Fibroblast of skin of back (primary cell): ENCODE measurements at places on chromosomes 6 and 20.

- DNase-seq: no peak
Observed at GRCh38 chr20:59823030-59823423, 110.4 kb downstream of the SYCP2 start.

DNA sequence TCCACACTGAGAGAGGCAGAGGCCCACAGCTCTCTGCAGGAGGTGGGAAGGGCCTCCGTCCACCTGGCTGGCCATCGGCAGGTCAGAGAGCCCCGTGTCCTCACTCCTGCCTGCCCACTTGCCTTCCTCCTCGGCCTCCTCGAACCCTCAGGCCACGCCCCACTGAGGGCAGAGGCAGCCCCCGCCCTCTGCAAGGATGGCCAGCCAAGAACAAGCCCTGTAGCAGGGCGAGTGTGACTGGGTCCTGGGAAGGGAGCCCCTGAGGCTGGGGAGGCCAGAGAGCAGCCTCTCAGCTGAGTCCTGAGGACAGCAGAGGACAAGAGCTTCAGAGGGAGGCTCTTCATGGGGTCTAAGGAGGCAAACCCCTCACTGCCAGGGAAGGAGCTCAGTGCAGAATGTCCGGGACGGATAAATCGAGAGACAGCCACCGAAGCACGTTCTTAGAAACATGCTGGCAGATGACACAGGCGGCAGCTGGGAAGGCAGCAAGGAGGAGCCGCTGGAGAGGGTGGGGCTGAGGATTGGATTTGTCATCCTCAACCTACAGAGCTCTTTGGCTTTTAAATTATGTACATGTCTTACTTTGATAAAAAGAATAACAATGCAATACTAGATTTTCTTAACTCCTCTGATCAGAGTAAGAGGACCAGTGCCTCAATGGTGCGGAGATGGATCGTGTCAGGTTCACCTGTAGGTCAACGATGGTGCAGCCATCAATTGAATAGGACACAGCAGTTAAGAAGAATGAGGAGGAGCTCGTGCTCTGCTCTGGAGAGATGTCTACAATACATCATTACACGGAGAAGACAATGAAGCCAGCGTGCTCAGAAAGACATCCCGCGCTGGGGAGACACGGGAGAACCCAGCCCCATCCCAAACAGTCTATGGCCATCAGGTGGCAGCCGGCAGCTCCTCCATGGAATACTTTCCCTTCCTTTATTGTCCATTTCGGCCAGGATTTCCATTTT is 53.0 kb downstream of the GNAS-AS1 start:
- no peak for DNase-seq

DNA sequence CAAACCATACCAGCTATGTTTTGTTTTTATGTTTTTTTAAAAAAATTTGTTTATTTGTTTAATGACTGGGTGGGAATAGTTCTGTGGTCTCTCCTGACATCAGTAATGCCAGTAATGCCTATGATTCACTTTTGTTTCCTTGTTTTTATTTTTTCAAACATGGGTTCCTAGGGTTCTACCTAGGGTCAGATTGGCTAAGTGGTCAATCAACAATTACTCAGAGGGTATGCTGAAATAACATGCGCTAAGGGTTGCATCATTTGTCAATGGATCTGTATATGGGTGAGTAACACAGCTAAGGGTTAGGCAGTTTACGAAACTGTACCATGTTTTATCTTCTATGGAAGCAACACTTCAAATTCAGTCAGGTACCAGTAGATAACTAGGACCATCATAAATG is 583.8 kb upstream of the GJE1 start:
- peak; percentile 30 for DNase-seq

GRCh38 chr20:54029643-54030042 is 40.8 kb downstream of the BCAS1 start:
- no peak for DNase-seq

DNA sequence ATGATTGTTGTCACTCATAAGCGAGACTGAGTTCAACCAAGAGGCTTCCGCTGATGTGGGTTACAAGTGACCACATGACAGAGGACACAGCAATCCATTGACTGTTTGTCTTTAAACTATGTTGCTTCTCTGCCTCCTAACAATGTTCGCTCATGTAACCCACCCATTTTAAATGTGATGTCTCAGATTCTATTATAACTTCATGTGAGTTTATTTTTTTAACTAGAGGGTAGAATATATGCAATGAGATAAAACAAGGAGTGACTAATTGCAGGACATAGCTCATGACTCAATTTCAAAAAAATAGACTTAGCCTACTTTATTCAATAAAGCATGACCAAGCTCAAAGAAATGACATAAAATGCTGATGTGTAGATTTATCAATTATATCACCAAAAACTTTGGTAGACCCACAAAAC is 119.2 kb upstream of the SASH1 start:
- DNase-seq: peak; percentile 86

GRCh38 chr20:13081877-13082276 is 73.1 kb downstream of the SPTLC3 start:
- no peak for DNase-seq

GRCh38 chr6:77468939-77469338 is 5.6 kb upstream of the HTR1B start:
- DNase-seq: no peak

- no peak for DNase-seq
Observed at GRCh38 chr6:6452002-6452401, 131.5 kb upstream of the F13A1 start.

- DNase-seq: no peak
Observed at GRCh38 chr6:25034431-25034921, 98.7 kb upstream of the RIPOR2 start.

GRCh38 chr6:14533446-14533845 is 415.9 kb downstream of the CD83 start:
- DNase-seq: no peak

- no peak for DNase-seq
Observed at GRCh38 chr6:129845696-129846095, 15.4 kb downstream of the TMEM244 start.

GRCh38 chr6:135665935-135666334 is 168.4 kb upstream of the AHI1 start:
- DNase-seq: no peak

- DNase-seq: peak; percentile 55
Observed at GRCh38 chr6:134261766-134262165, 56.1 kb downstream of the SGK1 start.

DNA sequence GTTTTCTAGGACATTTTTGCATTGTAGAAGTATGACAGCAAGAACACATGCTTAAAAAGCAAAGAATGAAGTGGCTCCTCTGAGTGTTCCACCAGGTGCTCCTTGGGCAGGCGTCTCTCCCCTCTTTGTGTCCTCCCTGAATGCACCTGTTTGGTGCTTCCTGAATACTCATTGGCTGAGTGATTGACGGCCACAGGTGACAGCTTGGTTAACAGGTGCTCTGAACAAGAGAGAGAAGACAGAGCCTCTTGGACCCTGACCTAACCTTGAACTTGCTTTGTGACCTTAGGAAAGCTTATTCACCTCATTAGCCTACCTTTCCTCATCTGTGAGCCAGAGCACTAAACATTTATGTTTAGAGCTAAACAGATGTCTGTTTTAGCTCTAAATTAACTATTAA is 93.7 kb downstream of the TULP4 start:
- DNase-seq: no peak

- DNase-seq: peak; percentile 0
Observed at GRCh38 chr6:93749930-93750329, 330.6 kb upstream of the EPHA7 start.

- no peak for DNase-seq
Observed at GRCh38 chr20:10388597-10388996, 45.4 kb downstream of the MKKS start.

DNA sequence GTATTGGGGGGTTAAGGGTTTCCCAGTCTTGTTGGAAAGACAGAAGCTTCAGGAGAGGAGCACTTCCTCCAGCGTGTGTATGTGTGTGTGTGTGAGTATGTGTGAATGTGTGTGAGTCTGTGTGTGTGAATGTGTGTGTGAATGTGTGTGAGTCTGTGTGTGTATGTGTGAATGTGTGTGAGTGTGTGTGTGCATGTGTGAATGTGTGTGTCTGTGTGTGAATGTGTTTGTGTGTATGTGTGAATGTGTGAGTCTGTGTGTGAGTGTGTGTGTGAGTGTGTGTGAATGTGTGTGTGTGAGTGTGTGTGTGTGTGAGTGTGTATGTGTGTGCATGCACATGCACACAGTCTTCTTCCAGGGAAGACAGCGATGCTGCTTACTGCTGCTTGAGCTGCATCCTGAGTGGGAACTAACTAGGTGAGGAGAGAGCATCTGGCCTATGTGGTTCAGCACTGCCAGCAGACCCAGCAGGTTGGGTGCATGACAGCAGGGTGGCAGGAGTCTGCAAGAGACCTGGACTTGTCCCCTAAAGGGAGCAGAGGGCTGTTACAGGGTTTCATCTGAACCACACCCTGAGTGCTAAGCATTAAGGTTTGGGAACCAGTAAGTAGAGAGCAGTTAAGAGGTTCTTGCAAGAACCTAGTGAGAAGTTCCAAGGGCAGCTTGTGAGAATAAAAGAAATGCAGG is 22.7 kb upstream of the CCND3 start:
- no peak for DNase-seq
